NCI-H69 (cell line): ENCODE measurements at places on chromosomes 2 and 18.

DNA sequence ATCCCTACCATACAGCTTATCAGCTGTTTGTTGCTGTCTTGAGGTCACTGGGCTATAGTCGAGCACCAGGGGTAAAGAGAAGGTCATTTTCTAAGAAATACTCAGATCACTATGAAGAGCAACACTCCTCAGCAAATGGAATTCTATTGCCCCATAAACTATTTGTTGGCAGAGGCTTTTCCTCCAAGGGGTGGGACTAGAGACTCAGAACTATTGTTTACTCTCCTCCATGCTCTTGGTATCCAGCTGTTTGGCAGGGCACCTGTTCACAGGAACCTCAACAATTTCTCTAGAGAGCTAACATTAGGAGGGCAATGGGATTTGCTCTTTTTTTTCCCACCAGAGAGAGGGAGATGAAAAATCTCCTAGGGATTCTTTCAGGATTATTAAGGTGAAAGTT, 249.1 kb upstream of the SPRED2 start:
- DNase-seq, result no peak

DNA sequence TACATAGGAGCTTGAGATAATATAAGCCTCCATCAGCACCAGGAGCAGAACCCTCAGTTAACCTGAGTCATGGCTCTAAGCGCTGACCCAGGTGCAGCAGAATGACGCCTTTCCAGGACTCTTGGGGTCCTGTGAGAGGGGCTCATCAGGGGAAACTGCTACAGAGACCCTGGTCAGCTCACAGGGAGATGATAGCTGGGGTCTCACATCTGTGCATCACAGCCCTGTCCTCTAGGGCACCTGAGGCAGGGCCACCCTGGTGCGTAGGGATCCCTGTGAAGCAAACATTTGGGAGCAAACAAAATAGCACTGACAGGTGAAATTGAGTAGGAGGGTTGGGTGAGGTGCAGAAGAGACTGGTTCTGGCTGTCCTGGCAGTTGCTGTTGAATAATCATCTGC, 219.2 kb downstream of the SH3RF3 start:
- no peak for DNase-seq

DNA sequence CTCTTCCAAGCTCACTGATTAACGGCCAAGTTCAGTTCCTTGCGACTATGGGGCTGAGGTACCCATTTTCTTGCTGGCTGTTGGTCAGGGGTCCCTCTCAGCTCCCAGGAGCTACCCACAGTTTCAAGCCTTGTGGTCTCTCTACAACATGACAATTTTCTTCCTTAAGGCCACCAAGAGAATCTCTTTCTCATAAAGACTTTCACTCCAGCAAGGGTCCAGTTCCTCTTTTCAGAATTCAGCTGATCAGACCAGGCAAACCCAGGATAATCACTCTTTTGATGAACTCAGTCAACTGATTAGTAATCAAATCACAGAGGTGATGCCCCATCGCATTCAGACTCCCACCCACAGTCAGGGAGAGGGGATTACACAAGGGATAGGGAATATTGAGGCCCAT, 129.7 kb downstream of the IRS1 start:
- DNase-seq, result no peak

GRCh38 chr2:204114295-204115136, 178.0 kb downstream of the ICOS start:
- DNase-seq, result peak; percentile 4

GRCh38 chr18:9069601-9070000, 32.9 kb upstream of the NDUFV2 start:
- peak; percentile 87 for DNase-seq

GRCh38 chr2:121721926-121722325, 14.7 kb downstream of the NIFK start:
- no peak for DNase-seq

- DNase-seq, result no peak
Measured at GRCh38 chr2:85711578-85712060, 17.5 kb downstream of the GNLY start.

DNA sequence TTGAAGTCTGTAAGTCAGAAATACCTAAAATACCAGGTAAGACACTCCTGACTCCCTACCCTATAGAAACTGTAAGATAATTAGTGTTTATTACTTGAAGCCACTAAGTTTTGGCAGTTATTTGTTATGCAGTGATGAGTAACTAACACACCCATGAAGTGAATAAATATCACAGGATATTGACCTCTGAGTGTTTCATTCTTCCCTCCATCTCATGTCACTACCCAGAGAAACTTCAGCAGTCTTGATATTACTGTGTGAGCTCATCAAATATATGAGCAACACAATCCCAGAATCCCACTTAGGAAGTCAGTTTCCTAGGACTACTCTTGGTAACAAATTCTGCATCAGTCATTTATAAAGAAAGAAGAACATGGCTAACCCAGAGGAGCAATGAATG, 529.7 kb downstream of the FBXO15 start:
- DNase-seq, result no peak

DNA sequence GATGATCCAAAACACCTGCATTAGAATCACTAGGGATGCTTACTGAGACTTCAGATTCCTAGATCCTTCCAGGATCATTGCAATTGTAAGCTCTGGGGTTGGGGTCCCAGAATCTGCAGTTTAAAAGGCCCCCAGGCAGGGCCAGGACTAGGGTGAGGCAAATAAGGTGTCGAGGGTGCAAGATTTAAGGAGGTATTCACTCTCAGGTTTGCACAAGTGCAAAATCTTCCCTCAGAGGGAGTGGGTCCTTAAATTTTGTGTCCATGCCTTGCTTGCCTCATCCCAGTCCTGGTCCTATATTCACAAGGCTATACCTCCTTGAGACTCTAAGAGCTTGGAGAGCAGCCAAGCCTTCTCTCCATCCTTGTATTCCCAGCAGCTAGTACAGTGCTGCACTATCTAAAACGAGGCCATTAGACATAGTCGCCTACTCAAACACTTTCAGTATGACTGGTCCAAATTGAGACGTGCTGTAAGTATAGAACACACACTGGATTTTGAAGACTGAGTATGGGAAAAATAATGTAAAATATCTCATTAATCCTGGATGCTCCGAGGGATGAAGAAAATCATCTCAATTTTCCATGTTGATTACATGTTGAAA, 31.6 kb upstream of the MREG start:
- no peak for DNase-seq

GRCh38 chr2:60837123-60837522, 44.3 kb upstream of the REL start:
- no peak for DNase-seq

DNA sequence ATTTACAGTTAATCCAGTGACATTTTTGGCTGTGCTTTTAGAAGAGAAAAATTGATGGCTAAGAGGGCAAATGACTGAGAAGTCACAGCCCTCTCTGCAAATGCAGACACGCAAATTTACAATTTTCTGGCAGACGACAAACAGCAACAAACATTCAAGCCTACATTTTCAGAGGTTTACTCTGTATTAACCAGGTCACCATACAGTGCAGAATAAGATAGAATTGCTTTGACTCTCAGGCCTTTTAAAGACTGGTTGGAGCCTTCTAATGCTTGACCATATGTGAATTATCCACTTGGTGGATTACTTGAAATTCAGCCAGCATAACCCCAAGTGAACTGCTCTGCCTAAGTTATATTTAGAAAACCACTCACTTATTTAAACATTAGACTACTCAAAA, 280.9 kb upstream of the STON1 start:
- DNase-seq, result peak; percentile 4

DNA sequence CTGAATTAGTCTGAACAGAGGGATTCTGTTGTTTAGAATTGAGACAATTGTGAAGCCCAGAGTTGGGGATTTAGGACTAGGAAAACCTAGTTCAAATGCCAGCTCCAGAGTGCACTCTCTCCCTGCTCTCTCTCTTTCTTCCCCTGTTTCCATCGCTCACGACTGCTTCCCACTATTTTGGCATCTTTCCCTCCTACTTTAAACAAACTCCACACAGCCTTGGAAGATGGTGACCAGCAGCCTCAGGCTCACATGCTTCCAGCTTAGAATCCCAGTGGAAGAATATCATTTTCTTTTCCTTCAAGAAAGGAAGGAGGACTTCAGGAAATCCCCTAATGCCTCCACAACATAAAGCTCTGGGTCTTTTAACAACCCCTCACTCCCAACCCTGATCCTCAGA, 6.1 kb upstream of the DNMT3A start:
- no peak for DNase-seq

- DNase-seq, result no peak
Measured at GRCh38 chr2:10469955-10470608, 22.0 kb upstream of the ODC1 start.

DNA sequence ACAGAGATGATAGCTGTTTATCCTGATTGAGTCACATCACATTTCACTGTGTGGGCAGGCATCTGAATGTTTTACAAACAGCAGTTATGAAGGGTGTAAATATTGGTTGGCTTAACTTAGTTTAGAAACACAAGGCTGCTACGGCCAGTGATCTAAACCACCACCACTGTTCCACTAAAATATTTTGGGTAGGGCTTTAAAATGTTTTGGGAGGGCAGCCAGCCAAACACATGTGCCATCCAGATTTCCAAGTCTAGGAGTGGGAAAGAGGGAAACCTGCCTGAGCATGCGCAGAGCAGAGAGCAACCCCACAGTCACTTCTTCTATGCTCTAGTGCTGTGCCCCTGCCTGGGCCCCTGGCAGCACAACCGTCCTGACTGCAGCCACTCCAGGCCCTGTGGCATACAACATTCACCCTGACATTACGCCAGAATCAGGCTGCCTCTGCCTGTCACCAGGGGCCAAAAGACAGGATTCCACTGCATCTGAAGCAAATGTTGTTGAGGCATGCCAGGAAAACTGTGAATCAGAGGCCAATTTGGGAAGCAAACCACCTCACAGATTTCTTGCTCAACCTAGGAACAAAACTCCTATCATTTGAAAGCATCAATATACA, 74.8 kb upstream of the COL5A2 start:
- DNase-seq, result no peak

DNA sequence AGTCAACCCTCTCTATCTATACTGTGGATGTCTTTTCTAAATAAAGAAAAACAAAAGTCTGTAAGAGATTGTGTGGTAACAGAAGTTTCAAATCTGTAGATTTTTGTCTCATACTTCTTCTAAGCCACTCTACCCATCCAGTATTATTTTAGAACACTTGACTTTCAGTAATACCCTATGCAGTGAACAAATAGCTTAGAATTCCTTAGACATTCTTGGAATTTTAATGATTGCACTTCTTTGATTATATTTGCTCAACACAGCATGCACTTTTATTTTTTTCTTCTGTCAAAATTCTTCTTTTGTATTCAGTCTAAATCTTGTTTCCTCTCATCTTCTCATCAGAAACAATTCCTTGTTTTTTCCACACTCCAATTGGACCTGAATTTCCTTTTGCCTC, 1080.2 kb downstream of the SUCLG1 start:
- no peak for DNase-seq

DNA sequence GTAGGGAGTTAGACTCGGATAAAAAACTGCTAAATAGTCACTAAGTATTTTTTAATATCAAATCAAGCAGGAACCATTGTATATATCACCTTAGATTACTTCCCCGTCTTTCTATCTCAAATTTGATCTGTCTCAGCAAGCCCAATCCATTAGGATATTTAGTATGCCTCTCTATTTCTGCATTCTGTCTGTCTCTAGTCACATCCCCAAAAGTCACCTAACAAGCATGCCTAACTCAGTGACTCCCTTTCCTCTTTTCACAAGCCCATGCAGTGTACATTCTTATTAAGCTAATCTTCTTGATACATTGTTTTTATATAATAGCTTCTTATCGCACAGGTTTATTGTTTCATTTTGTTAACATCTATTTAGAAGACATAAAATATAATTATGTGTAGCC, 57.8 kb downstream of the PDE1A start:
- no peak for DNase-seq

- no peak for DNase-seq
Measured at GRCh38 chr2:106137731-106138521, 56.2 kb downstream of the UXS1 start.

DNA sequence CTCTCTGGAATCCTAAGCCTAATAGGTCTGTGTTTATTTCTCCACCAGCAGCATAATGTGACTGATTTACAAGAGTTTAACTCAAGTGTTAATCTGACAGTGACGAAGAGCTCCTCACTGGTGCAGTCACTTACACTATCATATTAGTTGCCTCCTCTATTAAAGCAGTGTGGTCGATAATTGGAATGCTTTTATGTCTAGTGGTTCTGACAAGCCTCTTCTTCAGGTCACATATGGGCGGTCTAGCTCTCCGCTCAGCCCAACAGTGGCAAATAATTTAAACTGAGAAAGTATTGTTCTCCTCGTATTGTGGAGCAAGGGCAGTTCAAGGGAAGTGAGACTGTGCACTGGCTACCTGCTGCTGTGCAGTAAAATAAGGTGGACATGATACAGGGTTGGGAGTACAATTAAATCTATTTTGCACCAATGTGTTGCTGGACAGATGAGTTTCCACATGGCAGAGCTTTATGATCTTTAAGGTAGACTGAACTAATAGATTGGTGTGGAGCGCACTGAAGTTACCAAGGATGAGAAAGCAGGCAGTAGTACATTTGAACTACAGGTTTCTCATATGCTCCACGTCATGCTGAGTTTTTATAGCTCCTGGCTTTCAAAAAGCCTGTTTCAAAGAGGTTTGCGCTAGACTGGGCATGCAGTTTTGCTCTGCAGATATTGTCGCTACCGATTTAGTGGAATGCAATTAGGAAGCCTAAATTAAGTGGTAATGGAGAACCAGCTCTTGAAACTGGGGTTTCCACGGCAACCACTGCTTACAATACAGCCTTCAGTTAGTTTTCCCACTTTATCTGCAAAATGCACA, 151.7 kb upstream of the POU3F3 start:
- DNase-seq, result peak; percentile 73

GRCh38 chr18:3538456-3538855, 88.5 kb downstream of the TGIF1 start:
- no peak for DNase-seq

DNA sequence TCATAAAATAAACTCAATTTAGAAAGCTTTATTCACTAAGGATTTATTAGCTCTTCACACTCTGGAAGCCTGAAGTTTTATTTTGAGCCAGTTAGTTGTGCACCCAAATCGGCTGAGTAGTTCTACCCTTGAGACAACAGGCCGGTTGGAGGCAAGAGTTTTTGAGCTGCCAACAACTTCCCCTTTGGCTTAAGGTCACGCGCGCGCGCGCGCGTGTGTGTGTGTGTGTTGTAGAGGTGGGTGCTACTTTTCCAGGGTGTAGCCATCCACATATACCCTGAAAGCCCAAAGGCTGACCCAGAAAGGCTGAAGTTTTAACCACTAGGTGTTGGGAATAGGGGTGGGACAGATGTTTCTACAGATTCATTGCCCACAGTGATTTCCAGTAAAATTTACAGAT, 150.2 kb upstream of the LHCGR start:
- DNase-seq, result no peak

- DNase-seq, result no peak
Measured at GRCh38 chr2:102782933-102783332, 21.1 kb downstream of the TMEM182 start.

DNA sequence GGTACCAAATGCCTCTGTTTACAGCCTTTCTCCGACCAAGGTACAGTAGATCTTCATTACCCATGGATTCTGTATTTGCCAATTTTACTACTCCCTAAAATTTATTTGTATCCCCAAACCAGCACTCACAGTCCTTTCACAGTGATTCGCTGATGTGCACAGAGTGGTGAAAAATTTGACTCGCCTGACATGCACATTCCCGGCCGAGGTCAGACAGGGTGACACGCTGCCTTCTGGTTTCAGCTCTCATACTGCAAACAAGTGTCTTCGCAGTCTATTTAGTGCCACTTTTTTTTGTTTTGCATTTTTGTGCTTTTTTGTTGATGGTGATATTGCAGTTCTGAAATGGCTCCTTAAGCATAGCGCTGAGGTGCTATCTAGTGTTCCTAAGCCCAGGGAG, 71.0 kb downstream of the MAPK4 start:
- DNase-seq, result no peak
